Suprapubic skin (tissue), 4 donors: ENCODE measurements at places on chromosomes 1 and 21. TPM values are rescaled to one million over a fixed set of nuclear protein-coding genes. Genes with fewer than 3 reads are reported as not detected.
A peak's percentile ranks its signal among the peaks of the same experiment; 100 is the strongest.

TRPM2 gene
- total RNA-seq, result 4.2 TPM

DNA sequence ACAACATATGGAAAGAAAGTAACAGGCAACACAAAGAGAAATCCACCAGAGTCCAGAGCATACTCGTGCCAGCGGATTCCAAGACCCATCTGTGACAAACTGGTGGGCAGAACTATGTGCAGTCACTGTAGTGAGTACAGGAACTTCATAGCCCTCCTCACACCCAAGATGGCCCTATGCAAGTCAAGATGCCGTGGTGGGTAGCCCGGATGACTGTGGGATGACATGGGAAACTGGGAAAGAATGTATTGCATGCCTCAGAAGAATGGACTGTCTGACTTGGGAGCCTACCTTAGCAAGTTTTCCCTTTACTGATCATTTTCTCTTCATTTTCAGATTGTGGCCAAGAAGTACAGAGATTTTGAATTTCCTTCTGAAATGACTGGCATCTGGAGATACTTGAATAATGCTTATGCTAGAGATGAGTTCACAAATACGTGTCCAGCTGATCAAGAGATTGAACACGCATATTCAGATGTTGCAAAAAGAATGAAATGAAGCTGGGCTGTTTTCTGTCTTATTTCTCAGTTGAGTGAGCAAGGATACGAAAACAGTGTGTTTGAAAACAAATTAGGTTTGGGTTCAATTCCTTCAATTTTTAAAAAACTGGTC is 47.3 kb downstream of the CLIC6 start:
- no peaks in the 10 kb centered on the region for H3K27me3 ChIP-seq
- no peak for DNase-seq
- H3K36me3 ChIP-seq, result no peaks in the 10 kb centered on the region
- H3K4me3 ChIP-seq, result no peak overlapping the region

GRCh38 chr1:94553323-94553730 is 11.8 kb upstream of the F3 start:
- no peak overlapping the region for H3K4me3 ChIP-seq
- no peaks in the 10 kb centered on the region for H3K36me3 ChIP-seq
- no peak for DNase-seq
- peaks cover 7% of the 10 kb centered on the region for H3K4me1 ChIP-seq
- H3K27ac ChIP-seq, result no peak overlapping the region

DNA sequence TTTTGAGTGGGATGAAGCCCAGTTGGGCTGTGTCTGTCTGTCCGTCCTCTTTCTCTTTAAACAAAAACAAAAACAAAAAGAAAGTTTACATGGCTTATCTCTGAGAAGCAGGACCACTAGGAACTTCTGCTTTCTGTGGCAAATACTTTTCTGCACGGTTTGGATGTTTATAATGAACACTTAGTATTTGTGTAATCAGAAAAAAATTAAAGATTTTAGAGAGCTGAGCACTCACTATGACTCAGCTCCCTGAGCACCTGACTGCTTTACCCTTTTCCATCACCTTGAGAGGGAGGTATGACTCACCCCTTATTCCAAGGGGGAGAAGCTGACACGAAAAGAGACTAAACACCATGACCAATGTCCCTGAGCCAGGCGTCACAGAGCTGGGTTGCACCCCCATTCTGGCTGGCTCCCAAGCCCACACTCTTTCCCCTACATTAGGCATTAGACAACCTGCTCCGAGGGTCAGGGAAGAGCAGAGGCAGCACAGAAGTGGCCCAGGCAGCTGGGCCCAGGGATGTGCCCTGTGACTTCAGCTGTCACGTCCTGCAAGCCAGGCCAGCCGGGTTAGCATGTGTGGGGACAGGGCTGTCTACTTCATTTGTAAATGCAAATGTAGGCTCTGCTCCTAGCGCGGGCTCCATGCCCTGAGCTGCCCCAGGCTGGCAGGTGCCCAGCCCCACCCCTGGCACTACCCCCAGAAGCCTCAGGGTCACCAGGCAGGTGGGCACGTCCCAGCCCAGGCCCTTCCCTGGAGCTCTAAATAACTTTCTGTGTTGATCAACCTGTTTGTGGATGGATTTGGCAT is 30.4 kb downstream of the RAP1GAP start:
- no peak overlapping the region for H3K4me3 ChIP-seq
- peak overlapping the region; percentile 65 for H3K27ac ChIP-seq
- no peak for DNase-seq
- peaks cover 23% of the 10 kb centered on the region for H3K27me3 ChIP-seq
- H3K4me1 ChIP-seq, result peaks cover 19% of the 10 kb centered on the region
- H3K36me3 ChIP-seq, result no peaks in the 10 kb centered on the region

RAB42 gene
- total RNA-seq, result not detected

GRCh38 chr1:16075337-16076030 is 2.0 kb upstream of the FAM131C start:
- H3K4me3 ChIP-seq, result no peak overlapping the region
- H3K27me3 ChIP-seq, result peaks cover 5% of the 10 kb centered on the region
- H3K27ac ChIP-seq, result no peak overlapping the region

GRCh38 chr1:47409311-47410067 is 6.6 kb upstream of the FOXE3 start:
- no peaks in the 10 kb centered on the region for H3K4me1 ChIP-seq
- H3K27me3 ChIP-seq, result no peaks in the 10 kb centered on the region
- H3K4me3 ChIP-seq, result no peak overlapping the region
- DNase-seq, result no peak
- no peaks in the 10 kb centered on the region for H3K36me3 ChIP-seq

DNA sequence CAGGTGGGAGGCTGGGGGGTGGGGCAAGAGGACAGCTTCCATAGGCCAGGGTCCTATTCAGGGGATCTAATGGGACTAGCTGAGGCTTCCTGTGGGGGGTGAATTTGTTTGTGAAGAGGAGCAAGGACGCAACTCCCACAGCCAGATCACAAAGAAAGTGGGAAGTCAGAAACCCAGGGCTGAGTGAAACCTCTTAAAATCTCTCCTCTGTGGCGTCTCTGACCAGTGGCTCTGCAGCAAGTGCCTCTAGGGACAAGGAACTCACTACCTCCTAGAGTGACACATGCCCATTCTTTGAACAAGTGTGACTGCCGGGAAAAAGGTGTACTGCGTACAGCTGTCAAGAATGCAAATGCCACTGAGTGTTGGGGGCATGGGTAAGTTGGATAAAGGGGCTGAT is 187.9 kb downstream of the HIVEP3 start:
- H3K27ac ChIP-seq, result no peak overlapping the region
- no peaks in the 10 kb centered on the region for H3K36me3 ChIP-seq
- DNase-seq, result no peak
- no peak overlapping the region for H3K4me3 ChIP-seq
- H3K4me1 ChIP-seq, result peaks cover 18% of the 10 kb centered on the region
- no peaks in the 10 kb centered on the region for H3K27me3 ChIP-seq

DNA sequence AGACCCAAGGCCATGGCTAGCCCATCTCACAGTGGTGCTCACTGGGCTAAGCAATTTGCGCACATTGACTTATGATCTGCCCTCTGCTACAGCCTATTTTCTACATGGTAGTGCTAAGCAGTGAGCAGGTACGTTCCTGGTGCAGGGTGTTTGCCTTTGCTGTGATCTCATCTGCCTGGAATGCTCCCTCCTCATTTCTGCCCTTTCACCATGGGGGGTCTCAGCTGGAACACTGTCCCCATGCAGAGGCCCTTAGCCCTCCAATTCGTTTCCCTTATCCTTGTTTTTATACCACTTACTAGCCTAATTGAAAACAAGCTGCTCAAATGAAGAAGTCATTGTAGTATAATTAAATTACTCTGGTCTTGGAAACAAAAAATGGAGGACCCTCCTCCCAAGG is 2.0 kb upstream of the B3GALT5 start:
- no peak overlapping the region for H3K27ac ChIP-seq
- H3K36me3 ChIP-seq, result no peaks in the 10 kb centered on the region
- H3K27me3 ChIP-seq, result peaks cover 44% of the 10 kb centered on the region

CFAP57 gene
- total RNA-seq, result not detected

- no peak overlapping the region for H3K4me3 ChIP-seq
- DNase-seq, result no peak
- H3K27me3 ChIP-seq, result no peaks in the 10 kb centered on the region
- peaks cover 25% of the 10 kb centered on the region for H3K36me3 ChIP-seq
- H3K27ac ChIP-seq, result peak overlapping the region; percentile 15
Observed at GRCh38 chr1:36231191-36231590, 6.9 kb downstream of the THRAP3 start.

DNA sequence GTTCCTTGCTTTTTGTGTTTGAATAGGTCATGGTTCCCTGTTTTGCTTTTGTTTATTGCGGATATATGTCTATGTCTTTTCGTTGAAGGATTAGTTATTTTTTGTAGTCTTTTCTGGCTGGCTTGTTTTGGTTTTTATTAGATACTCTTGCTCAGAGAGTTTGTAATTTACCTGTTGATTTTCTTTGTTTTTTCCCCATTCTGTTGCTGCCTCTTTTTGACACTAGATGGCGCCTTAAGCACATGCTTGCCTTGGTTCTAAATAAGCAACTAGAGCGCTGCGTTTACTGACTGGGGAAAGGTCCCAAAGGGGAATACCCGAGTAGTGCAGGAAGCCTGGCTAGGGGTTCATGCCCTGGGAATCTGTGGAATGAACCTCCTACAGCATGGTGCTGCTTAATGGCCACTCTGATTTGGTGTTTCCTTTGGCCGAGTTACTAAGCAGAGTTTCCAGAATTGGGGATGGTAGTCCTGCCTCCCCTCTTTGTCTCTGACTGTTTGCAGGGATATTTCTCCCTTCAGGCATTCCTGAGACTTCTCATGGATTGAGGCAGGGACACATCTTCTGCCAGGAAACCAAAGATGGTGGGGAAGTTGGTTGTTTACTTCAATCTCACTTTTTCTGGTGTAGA is 143.2 kb downstream of the PTPRU start:
- H3K36me3 ChIP-seq, result no peaks in the 10 kb centered on the region
- DNase-seq, result no peak
- H3K4me1 ChIP-seq, result no peaks in the 10 kb centered on the region
- peaks cover 36% of the 10 kb centered on the region for H3K27me3 ChIP-seq
- no peak overlapping the region for H3K27ac ChIP-seq
- no peak overlapping the region for H3K4me3 ChIP-seq
